ENCODE measurements at places on chromosomes 3 and 15.

- peak; percentile 3 for DNase-seq
These were observed 17.5 kb upstream of the BCHE start for GRCh38 chr3:165854696-165855095.

GRCh38 chr3:141796081-141796888 is 33.1 kb downstream of the GRK7 start:
- DNase-seq: peak; percentile 30

DNA sequence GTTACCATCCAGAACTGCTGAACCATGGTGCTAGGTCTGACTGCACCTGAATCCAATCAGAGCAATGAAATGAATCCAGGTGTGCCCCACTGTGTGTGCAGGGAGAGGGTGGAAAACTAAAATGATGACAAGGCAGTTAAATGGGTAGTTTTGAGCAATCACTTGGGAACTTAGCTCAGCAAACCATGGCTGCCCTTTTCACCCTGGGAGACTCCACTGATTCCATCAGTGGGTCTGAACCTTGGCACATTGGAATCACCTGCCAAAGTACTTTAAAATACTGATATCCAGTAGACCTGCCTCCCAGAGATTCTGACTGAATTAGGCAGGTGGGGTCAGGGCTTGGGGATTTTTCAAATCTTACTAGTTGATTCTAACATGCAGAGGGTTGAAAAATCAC is 59.8 kb upstream of the USP3 start:
- no peak for DNase-seq

DNA sequence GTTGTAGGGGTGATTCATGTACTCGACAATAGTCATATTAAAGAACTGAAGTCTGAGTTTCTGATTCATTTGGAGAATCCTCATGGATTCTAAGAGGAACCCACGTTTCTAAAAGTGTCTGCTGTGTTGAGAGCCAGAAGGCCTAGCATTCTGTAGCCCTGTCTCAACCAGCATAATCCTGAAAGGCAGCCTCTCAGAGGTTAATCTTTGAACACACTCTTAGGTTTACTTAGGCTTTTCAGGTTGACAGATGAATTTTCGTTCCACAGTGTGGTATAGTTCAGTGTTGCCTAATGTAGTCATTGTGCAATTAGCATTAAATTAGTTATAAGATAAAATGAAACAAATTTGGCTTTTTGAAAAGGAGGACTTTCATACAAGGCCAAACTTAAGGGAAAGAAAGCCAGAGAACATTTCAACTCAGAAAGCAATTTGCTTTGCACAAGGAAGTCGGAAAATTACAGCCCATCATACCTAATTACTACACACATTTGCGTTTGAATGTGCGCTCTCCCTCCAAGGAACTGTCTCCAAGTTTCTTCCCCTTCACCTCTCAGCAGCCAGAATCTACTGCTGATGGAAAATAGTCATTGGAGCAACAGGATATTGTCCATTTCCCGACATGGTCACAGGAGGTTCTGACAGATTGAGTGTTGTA is 42.0 kb downstream of the AGBL1 start:
- DNase-seq: no peak

DNA sequence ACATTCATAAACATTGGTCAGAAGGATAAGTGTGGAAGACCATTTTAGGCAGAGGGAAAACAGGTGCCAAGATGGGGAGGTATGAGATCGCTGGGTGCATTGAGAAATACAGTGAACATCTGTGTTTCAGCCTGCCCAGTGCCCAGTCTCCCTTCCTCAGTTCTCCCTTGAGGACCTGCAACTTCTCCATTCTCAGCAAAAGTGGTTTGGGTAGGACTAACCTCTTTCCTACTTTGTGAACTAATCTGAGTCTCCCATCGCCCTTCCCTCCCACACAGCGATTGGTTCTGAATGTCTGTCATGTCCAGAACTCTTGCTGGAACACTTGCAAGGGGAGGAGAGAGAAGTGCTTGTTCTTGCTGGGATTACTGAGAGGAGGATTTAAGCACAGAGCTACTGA is 10.9 kb upstream of the CCNL1 start:
- no peak for DNase-seq

DNA sequence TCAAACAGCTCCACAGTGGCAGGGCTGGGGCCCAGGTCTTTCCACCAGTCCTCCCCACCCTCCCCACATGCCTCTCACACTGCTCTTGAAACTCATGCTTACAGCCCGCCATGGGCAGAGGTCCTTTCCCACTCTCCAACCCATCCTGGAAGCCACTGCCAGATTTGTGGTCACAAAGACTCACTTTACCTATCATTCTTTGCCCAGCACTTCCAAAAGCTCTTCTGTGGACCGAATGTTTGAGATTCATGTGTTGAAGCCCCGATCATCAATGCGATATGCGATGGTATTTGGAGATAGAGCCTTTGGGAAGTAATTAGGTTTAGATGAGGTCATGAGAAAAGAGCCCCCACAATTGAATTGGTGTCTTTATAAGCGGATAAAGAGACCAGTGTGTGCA is 247.8 kb downstream of the VPS13C start:
- no peak for DNase-seq

DNA sequence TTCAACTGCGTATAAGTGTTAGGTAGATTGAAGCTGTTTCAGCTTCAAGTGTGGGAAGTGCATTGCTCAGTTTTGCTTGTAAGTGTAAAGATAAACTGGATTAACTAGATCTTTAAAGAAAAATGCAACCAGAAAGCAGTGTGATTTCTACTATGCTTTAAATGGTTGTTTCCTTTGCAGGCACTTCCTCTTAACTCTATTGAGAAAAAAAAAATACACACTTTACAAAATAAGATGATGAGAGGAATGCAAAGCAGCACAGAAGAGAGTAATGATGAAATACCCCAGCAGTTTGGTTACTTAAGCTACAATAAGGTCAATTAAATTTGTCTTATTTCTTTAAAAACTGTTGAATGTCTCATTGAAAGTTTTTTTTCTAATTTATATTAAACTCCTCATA is 40.8 kb downstream of the DPH6 start:
- DNase-seq: no peak

DNA sequence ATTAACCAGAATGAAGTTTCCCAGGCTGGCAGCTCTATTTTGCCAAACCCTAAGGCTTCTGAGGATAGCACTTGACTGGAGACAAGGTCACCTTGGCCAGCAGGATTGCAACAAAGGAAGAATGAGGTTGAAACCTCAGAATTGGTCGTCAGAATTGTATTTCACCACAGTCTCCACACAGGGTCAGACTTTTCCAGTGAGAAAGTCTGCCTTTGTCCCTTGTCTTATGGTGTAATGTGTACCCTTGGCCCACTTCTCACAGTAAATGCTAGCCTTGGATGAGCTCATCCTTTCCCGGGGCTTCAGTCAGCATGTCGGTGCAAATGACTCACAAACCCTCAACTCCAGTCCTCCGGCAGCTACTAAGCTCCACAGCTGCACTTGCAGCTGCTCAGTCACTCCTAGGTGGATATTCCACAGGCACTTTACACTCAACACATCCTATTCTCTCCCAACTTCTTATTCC is 19.7 kb downstream of the SSR3 start:
- peak; percentile 33 for DNase-seq

- peak; percentile 47 for DNase-seq
These were observed 1.3 kb downstream of the CTNNB1 start for GRCh38 chr3:41200669-41201021.

DNA sequence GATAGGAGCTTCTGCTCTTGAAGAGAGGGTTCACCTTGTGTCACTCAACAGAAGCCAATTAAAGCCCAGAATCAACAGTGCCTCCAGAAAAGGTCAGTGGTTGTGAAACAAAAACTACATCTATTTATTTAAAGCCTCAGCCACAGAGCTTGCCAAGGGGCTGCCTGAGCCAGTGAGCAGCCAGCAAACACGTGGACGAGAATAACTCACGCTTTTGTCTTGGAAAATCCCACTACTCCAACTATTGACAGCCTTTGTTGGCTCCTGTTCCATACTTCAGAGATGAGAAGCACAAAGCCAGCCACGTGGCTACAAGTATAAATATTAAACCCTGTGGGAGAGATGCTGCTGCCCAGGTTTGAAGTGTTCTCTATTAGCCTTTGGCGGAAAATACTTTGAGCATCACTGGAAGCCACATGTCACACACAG is 10.3 kb downstream of the GPR156 start:
- DNase-seq: no peak

- no peak for DNase-seq
These were observed 6.0 kb downstream of the ADAMTS9 start for GRCh38 chr3:64681827-64682226.

- no peak for DNase-seq
These were observed 200.3 kb upstream of the SEMA6D start for GRCh38 chr15:47516972-47517371.

DNA sequence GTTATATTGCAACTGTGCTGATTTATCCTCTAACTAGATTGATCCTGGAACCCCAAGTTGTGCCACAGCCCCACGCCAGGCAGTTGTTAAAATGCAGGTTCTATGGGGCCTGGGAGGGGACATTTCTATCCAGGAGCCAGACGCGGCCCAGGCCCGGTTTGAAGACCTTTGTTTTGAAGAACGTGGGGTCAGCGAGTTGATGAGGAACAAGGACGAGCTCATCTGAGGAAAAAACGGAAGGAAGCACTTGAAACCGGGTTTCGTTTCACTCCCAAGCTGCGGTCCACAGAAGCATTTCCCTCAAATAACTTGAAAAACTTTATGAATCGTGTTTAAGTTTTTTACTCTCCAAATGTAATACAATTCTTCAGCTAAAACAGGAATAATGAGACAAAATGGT is 76.4 kb downstream of the CHSY1 start:
- DNase-seq: no peak

GRCh38 chr15:95857758-95858157 is 472.7 kb upstream of the NR2F2 start:
- no peak for DNase-seq

- no peak for DNase-seq
These were observed 46.8 kb downstream of the CMTM6 start for GRCh38 chr3:32455609-32456428.

DNA sequence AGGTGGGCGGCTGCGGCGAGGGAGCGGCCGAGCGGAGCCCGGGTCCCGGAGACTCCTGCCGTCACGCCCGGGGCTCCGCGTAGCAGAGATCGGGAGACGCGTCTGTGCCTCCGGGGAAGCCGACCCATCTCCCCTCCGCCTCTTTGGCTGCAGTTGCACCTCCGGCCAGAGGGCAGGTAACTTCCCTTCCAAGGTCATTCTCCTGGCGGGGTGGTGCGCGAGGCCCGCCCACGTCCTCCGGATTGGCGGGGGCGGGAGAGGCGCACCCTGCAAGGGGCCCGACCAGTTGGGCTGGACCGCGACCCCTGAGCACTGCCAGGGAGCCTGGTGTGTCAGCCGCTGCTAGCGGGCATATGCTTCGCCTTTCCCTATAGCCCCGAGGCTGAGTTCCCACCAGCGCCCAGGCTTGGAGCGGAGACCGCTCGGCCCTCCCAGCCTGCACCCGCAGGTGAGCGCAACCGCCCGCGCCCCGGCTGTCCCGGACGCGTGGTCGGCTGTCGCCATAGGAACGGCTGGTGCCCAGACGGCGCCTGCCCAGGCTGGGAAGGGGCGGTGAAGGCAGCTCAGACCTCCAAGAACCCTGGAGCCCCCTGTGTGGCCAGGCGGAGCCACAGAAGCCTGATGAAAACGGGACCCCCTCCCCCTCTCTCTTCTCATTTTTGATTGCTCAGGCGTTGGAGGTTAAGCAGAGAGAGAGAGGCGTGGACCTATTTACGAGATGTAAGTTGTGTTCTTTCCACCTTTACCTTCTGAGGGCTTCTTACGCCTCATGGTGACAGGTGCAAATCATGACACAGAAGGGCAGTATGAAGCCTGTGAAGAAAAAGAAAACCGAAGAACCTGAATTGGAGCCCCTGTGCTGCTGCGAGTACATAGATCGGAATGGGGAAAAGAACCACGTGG is 453 bp downstream of the ZDHHC23 start:
- DNase-seq: peak; percentile 77

DNA sequence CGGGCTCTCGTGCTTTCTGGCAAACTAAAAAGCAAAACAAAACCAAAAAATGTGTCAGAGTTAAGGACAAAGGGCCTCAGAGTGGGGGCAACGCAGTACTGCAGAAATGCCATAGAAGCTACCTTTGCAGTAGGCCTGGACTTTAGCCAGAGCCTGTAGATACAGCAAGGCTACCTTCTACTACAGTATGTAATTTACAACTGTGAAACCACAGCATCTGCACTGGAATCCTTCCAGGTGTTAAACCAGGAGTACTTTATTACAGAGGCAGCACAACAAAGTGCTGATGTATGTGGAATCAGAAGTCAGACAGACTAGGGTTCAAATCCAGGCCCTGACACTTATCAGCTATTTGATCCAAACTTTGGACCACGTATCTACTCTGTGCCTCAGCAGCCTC is 34.9 kb downstream of the RUBCN start:
- DNase-seq: no peak

DNA sequence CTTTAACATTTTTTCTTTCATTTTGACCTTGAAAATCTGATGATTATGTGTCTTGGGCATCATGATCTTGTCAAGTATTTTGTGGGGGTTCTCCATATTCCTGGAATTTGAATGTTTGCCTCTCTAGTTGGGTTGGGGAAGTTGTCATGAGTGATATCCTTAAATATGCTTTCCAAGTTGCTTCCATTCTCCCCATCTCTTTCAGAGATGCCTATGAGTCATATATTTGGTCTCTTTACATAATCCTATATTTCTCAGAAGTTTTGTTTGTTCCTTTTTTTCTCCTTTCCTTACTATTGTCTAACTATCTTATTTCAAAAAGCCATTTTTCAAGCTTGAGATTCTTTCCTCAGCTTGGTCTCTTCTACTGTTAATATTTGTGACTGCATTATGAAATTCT is 69.0 kb upstream of the CCDC80 start:
- DNase-seq: no peak

- DNase-seq: no peak
These were observed 38.5 kb upstream of the FAN1 start for GRCh38 chr15:30865257-30865656.

- DNase-seq: no peak
These were observed 120.7 kb downstream of the NSUN3 start for GRCh38 chr3:94183551-94183950.

DNA sequence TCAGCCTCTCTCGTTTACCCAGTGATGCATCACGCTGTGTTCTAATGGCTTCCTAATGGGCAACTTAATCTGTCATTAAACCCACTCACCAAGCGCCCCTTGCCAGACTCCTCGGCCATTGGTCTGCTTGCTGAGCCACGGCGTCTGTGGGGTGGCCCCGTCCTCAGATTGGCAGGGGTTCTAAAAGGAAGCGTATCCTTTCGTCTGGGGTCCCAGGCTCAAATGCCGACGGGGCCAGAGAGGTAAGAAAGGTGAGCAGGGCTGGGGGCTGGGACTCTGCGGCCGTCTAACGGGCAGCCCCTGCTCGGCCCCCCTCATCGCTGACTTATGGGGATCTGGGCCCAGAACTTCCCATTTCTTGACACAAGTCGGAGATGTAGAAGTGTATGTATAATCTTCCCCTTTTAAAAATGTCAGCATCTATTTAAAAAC is 315.1 kb upstream of the PROK2 start:
- DNase-seq: peak; percentile 63

- no peak for DNase-seq
These were observed 4.5 kb downstream of the RPS17 start for GRCh38 chr15:82535566-82536408.
